Stimulated activated CD4-positive, alpha-beta T cell treated with anti-CD3 and anti-CD28 coated beads, Interleukin-4, amount 100 ng/mL, for 48 hours (primary cell): ENCODE measurements at places on chromosomes 7 and 10.

- DNase-seq: no peak
Measured at GRCh38 chr7:138864667-138865066, 66.7 kb upstream of the ATP6V0A4 start.

DNA sequence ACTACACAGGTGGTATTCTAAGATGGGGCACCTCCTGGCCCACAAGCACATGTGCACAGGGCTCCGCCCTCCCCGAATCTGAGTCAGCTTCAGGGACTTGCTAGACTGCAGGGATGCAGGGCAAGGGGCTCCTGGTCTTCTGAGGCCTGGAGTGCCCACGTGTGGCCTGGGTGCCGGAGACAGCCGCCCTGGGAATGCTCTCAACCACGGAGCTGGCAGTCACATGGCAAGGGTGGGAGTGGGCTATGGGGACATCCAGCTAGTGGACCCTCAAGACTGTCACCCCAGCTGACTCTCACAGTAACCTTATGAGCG is 42.7 kb downstream of the CFAP46 start:
- DNase-seq: no peak

DNA sequence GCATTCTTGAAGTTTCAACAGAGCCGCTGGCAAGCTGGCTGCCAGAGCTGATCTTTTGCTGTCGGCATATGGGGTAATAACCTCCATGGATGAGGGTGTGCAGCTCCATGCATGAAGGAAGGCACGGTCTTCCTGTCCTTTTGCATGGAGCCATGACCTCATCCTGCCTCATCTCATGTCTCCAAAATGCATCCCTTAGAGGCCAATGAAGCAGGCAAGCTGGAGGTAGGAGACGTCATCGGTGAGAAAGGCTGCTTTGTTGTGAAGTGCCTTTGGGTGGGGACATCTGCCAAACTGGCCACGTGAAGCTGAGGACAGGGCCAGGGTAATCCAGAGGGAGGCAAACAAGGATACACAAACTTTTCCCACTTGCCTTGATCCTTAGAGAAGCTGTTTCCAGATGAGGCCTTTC is 161.5 kb upstream of the TBX20 start:
- no peak for DNase-seq

DNA sequence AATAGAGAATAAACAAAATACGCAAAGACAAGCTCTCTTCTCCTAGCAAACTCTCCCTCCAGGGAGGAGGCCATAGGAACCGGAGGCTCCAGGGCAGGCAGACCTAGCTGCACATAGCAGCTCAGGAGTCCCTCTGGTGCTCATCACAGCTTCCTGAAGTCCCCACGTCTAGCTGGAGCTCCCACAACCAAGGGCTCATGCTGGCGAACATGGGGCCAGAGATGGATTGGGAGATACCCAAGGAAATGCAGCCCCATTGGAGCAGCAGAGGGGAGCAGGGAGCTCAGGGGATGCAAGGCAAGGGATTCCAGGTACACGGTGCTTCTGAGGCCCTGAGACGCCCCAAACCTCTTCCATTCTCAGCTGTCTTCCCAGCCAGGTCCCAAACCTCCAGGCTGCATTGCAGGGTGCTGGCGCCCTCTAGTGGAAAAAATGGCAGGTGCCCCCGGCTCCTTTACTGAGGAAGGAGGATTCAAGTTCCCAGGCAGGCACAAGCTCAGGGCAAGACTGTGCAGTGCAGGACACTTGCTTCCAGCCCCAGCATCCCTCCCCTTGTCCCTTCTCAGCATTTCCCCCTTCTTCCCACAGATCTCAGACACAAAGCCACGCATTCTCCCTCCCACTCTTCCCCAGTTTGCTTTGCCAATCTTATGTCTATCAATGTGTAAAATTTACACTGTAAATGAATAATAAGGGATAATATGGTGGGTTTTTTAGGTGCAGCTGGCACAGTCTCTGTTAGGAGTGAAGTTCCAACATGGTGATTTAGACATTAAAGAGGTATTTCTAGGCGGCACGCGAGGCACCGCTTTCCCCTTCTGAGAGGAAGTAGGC is 46.2 kb downstream of the GPAM start:
- peak; percentile 53 for DNase-seq

DNA sequence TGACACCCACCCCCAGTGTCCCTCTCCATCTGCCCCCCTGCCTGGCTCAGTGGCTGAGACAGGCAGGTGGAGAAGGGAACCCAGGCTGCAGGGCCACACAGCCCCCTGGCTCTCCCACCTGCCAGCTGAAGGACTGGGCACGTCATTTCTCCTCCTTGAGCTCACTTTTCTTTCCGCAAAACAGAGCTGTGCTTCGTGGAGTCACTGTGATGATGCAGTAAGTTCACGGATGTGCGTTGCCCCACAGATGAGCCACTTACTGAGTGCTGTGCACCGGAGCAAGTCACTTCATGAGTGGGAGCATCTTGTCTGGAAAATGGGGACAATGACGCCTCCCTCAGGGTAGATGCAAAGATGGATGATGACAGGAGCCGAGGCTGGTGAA is 2.7 kb downstream of the OPN4 start:
- DNase-seq: no peak

- DNase-seq: no peak
Measured at GRCh38 chr10:1488970-1489548, 248.3 kb downstream of the ADARB2 start.

GRCh38 chr10:17805921-17806577 is 3.1 kb upstream of the MRC1 start:
- peak; percentile 10 for DNase-seq

- DNase-seq: no peak
Measured at GRCh38 chr10:104321725-104322415, 16.4 kb downstream of the ITPRIP start.

GRCh38 chr7:99098286-99098823 is 45.6 kb downstream of the SMURF1 start:
- DNase-seq: no peak

GRCh38 chr10:126618466-126618865 is 52.0 kb downstream of the C10orf90 start:
- DNase-seq: no peak

DNA sequence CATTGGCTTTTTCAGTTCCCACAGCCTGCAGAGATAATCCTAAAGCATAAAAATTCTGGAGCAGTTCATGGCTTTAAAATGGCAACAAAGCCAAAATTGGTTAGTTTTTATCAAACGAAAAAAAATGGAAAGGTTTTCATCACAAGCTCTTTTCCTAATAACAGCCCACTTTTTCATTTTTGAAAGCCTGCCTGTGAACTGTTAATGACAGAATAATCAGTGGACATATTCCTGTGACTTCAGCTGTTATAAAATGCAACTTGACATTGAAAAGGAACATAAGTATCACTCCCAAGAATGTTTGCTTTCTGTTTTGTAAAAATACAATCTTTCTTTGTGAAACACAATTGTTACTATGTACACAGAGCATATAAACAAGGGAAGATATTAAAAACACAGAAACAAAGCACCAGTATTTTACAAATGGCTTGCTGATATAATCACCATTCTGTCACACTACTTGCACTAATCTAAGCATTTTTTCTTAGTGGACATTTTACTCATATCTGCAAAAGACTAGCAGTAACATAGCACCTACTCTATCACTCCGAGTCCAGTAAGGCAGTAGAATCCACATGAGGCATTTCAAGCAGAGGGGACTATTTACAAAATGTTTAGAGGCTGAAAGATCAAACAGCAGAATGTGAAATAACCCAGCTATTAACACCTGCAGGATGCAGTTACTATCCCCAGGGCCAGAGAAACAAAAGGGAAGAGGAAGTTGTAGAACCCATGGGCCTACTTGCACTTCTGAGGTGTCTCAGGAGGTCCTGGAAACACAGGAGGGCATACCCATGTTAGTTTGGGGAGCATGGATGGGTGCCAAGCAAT is 26.4 kb downstream of the MACC1 start:
- DNase-seq: no peak

DNA sequence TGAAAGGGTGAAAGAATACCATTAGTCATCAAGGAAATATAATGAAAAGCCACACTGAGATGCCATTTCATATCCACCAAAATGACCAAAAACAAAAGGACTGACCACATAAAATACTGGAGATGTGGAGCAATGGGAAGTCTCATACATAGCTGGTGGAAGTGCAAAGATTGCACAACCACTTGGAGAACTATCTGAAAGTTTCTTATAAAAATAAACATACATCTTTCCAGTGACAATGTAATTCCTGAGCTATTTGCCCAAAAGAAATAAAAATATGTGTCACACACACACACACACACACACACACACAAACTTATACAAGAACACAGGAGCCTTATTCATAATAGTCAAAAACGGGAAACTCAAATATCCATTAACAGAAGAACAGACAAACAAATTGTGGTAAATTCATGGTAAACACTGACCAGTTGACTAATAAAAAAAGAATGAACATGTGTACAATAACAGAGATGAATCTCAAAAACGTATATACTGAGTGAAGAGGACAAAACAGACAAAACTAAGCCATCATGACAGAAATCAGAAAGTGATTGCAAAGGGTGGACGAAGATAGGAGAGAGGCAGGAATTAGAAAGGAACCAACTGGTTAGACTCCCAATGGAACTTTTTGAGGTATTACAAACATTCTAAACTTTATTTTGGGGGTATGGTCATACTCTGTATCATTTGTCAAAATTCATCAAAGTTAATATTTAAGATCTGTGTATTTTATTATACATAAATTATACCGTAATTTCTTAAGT is 21.5 kb downstream of the WASL start:
- no peak for DNase-seq

- no peak for DNase-seq
Measured at GRCh38 chr10:121449482-121449924, 148.7 kb downstream of the FGFR2 start.

GRCh38 chr10:17256627-17257026 is 28.6 kb downstream of the VIM start:
- DNase-seq: no peak

DNA sequence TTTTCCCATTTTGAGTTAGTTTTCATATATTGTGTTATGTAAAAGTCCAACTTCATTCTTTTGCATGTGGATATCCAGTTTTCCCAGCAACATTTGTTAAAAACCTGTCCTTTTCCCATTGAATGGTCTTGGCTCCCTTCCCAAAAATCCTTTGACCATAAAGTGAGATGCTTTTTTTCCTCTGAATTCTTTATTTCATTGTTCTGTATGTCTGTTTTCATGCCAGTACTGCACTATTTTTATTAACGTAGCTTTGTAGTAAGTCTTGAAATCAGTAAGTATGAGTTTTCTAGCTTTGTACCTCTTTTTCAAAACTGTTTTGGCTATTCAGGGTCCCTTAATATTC is 20.0 kb downstream of the C1GALT1 start:
- no peak for DNase-seq

GRCh38 chr7:71716690-71717089 is 584.7 kb downstream of the GALNT17 start:
- DNase-seq: no peak

- DNase-seq: no peak
Measured at GRCh38 chr7:65477326-65477725, 103.7 kb downstream of the ZNF92 start.

- DNase-seq: no peak
Measured at GRCh38 chr7:105756367-105756766, 120.0 kb downstream of the ATXN7L1 start.

DNA sequence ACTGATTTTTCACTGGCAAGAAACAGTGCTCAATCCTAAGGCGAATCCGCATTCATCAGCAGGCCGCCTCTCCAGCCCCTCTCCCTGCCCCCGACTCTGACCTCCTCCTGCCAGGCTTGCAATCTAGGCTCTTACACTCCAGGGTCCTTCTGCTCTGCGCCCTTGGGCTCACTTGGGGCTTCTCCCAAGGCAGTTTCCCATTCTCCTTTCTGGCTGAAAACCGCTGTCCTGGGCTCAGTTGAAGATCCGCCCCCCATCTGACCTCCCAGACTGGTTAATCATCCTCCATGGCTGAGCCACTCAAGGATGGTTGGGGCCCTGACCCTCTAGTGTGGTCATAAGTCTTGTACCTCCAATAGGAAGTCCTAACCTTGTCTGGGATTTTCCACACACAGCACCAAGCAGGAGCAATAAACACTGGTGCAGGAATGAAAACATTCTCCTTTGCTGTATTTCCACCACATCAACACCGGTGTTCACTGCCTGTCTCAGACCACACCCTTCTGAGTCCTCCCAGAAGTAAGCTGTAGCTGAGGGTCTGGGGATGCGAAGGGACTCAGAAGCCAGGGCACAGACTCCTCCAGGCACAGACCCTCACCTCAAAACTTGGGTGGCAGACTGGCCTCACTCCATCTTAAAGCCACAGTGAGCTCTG is 42.4 kb downstream of the TNS3 start:
- DNase-seq: no peak

DNA sequence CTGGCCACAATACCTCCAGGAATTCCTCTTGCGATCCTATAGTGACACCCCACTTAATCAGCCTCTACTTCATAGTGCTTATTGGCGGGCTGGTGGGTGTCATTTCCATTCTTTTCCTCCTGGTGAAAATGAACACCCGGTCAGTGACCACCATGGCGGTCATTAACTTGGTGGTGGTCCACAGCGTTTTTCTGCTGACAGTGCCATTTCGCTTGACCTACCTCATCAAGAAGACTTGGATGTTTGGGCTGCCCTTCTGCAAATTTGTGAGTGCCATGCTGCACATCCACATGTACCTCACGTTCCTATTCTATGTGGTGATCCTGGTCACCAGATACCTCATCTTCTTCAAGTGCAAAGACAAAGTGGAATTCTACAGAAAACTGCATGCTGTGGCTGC is 56.8 kb downstream of the GPR141 start:
- DNase-seq: no peak

- no peak for DNase-seq
Measured at GRCh38 chr10:44947371-44948152, 12.0 kb upstream of the RASSF4 start.

DNA sequence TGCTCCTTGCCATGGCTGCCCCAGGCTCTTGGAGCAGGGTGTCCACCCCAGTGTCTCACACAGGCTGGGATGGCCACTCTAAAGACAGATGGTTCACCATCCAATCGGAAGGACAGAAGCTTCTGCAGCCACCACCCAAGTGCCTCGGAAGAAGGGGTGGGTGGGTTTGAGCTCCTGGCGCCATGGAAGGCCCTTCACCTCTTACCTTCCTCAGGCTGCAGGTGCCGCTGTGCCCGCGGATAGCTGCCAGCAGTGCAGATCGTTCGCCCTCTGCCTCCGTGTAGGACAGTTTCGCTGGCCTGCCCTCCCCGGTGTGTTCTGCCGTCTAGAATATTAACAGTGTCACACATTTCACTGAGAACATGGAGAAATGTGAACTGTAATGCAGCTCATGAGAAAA is 243.6 kb upstream of the GRB10 start:
- no peak for DNase-seq
